ENCODE measurements at places on chromosomes 13 and 19. TPM values are rescaled to one million over a fixed set of nuclear protein-coding genes. Genes with fewer than 3 reads are reported as not detected.

RAP2A gene
- 15.1 TPM for total RNA-seq

DNA sequence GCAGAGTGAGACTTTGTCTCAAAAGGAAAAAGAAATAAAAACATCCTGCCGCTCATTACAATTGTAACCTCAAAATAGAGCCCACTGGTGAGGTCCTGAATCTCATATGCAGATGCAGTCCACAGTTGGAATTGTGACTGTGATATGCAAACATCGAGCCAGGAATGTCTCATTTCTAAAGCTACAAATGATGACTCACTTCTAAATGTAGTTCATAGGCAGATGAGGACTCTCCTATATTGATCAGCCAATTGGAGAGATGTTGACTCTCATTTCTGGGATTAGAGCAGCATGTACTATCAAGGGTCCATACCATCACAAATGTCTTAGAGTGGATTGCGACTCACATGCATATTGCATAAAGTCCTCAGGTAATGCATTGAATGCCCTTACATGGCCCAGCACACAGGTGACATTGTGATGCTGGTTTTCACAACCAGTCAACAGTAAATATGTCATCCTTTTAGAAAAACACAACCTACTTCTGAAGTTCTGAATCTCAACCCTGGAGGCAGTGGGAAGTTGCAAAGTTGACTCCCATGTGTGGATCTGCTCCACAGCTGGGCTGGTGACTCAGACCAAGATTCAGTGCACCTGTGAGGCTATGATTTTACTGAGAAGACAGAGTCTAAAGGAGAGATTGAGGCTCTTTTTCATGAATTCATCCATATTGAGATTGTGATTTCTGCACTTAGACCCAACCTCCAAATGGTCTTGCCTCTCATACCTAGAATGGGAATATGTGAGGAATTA is 16.9 kb upstream of the ZNF254 start:
- no peak for DNase-seq
- H3K4me3 ChIP-seq = no peak overlapping the region
- H3K27me3 ChIP-seq = no peaks in the 10 kb centered on the region
- no peaks in the 10 kb centered on the region for H3K4me1 ChIP-seq
- H3K27ac ChIP-seq = no peak overlapping the region

DNA sequence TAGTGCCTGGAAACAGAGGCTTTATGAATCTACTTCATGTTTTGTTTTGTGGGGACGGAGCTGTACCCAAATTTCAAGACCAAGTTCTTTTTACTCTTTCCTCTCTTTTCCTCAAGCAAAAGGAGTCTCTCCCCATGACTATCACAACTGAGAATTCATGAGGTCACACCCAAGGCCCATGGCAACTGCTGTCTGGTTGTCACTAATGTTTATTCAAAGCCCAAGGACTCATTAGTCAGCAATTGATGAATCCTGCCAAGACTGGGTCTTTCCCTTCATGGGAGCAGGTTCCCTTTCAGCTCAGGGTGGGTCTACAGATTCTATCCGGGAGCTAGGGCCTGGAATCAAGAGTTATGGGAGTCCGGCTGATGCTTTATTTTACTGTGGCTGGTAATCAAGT is 441.5 kb upstream of the PCDH20 start:
- H3K4me1 ChIP-seq = no peaks in the 10 kb centered on the region
- H3K36me3 ChIP-seq = no peaks in the 10 kb centered on the region
- H3K27me3 ChIP-seq = no peaks in the 10 kb centered on the region
- no peak overlapping the region for H3K4me3 ChIP-seq
- no peak overlapping the region for H3K27ac ChIP-seq

- H3K27ac ChIP-seq = no peak overlapping the region
- no peaks in the 10 kb centered on the region for H3K27me3 ChIP-seq
- no peak overlapping the region for H3K4me3 ChIP-seq
- no peak for DNase-seq
Measured at GRCh38 chr13:40993987-40994386, 25.1 kb downstream of the ELF1 start.

NLRP11 gene
- not detected for total RNA-seq

KL gene
- total RNA-seq = 1.2 TPM

- peak overlapping the region; percentile 43 for H3K4me3 ChIP-seq
- H3K4me1 ChIP-seq = peaks cover 50% of the 10 kb centered on the region
- peak overlapping the region; percentile 4 for H3K27ac ChIP-seq
- DNase-seq = no peak
Measured at GRCh38 chr13:107209824-107210722, 642.1 kb upstream of the ARGLU1 start.

ZNF229 gene
- 5.3 TPM for total RNA-seq

CYP4F2 gene
- not detected for total RNA-seq

DNA sequence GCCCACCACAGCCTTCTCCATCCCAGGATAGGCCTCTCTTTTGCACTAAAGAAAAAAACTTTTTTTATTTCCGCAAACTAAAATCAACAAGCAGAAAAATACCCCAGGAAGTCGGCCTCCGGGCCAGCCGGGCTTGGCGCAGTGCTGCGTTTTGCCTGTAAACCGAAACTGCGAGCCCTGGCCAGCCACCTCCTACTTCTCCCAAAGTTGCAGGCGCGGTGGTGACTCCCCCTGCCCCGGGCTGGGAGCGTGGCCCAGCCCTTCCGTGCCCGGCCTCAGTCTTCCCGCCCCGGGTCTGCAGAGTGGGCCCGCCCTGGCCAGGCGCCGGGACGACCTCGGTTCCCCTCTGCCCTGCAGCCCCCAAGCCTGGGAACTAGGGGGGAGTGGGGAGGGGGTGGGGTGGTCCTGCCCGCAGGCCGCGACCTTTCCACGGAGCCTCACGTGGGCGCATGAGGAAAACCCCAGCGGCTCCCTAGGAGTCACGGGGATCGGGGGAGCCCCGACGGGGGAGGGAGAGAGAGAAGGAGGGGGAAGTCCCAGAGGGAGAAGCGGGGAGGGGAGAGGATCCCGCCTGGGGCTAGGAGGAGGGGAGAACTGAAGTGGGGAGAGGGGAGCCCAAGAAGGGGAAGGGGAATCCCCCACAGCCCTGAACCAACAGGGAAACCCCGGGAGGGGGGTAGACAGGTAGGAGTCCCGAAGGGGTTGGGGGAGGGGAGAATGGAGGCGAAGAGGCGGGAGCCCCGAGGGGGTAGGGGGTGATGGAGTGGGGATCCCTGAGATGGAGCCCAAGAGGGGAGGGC is 3.0 kb downstream of the GADD45B start:
- peaks cover 51% of the 10 kb centered on the region for H3K4me1 ChIP-seq
- H3K27ac ChIP-seq = peak overlapping the region; percentile 95
- no peaks in the 10 kb centered on the region for H3K27me3 ChIP-seq

TNNI3 gene
- 7,701 TPM for total RNA-seq

DNA sequence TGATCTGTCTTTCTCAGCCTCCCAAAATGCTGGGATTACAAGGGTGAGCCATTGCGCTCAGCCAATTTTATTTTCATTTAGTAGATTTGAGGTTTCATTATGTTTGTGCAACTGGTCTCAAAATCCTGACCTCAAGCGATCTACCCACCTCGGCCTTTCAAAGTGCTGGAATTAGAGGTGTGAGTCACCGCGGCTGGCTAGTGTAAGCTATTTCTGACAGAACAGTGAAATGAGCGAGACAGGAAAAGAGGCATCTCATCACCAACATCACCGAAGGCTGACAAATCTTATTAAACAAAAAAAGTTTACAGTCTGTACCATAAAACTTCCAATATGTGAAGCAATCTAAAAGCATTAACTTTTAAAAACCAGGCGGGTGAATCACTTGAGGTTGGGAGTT is 12.2 kb upstream of the ZNF888 start:
- H3K4me3 ChIP-seq = no peak overlapping the region
- no peak overlapping the region for H3K27ac ChIP-seq
- no peaks in the 10 kb centered on the region for H3K27me3 ChIP-seq
- H3K36me3 ChIP-seq = no peaks in the 10 kb centered on the region
- H3K4me1 ChIP-seq = no peaks in the 10 kb centered on the region
- no peak for DNase-seq

CGB5 gene
- not detected for total RNA-seq

DNA sequence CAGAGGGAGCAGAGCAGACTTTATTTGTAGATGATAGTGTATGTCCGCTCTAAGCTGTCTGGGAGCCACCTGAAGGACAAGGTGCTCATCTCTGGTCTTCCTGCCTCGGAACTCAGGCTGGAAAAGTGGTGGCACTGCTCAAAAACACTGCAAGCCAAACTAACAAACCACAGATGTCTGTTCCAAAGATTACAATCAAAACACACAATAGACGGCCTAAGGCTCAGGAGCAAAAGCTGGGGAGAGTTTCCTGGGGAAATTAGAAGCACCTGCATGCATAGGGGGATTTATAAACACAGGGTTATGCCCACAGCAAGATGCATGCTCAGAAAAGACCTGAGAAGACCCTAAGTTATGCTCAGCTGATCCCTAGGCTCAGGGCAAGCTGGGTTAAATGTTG is 9.4 kb upstream of the EVI5L start:
- H3K27me3 ChIP-seq = peaks cover 53% of the 10 kb centered on the region
- no peak overlapping the region for H3K27ac ChIP-seq
- DNase-seq = no peak
- H3K4me3 ChIP-seq = no peak overlapping the region

- peak within 1 kb of the TSS; percentile 86 for H3K4me3 ChIP-seq
- no peaks in the 10 kb centered on the region for H3K27me3 ChIP-seq
- peak within 1 kb of the TSS; percentile 77 for H3K27ac ChIP-seq
- peaks cover 33% of the 10 kb centered on the region for H3K4me1 ChIP-seq
- no peak for DNase-seq
Measured at GRCh38 chr19:35901854-35902661, at the start of gene HCST. TSS of gene HCST (plus strand) at chr19:35902529. CDS start at chr19:35902594, 65 bp downstream.

ERICH6B gene
- not detected for total RNA-seq

DNA sequence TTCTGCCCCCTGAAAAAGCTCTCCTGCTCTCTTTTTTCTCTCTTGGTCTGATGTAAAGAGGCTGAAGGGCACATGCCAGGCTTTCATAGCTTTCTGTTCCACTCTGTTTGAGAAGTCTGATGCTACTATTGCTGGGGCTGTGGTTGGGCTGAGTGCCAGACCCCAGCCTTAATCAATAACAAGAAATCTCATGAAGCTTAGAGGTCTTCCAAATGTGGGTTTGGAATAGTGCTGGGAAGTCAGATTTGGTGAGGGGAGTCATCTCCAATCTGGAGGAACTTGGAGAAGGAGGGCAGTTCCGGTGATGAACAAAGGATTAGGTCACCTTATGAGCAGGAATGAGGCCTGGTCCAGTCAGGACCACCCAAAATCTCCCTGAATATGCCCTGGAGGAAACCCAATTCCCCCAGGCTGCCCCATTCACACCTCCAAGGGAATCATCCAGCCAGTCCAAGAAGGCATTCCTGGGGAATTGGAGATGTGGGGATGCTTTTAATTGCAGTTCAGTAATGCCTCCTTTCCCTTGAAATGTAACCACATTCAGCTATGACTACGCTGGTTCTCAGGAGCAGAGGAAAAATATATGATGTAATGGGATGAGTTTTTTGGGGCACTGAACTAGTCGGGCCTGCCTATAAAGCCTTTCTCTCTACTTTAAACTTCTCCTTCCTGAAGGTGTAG is 102.0 kb downstream of the STARD13 start:
- H3K4me1 ChIP-seq = peaks cover 99% of the 10 kb centered on the region
- H3K27ac ChIP-seq = no peak overlapping the region
- peaks cover 5% of the 10 kb centered on the region for H3K36me3 ChIP-seq

DNA sequence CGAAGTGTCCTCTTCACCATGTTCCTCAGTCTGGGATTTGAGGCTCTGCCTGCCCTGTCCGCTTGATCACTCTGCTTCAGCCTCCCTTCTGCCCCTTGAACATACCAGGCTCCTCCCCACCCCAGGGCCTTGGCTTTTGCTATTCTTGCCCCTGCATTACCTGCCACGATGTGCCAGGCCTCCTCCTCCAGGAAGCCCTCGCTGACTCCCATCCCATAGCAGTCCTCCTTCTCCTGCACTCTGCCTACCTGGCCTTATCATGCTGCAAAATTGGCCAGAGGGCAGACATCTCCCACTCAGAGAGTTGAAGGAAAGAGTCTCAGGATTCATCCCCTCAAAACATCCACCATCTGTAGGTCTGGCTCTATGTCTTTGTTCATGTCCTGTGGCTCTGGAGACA is 2.2 kb downstream of the YJEFN3 start:
- peaks cover 38% of the 10 kb centered on the region for H3K4me1 ChIP-seq
- DNase-seq = no peak
- no peak overlapping the region for H3K4me3 ChIP-seq
- no peaks in the 10 kb centered on the region for H3K27me3 ChIP-seq
- H3K27ac ChIP-seq = no peak overlapping the region

GRCh38 chr19:30167206-30167868 is 204.8 kb upstream of the ZNF536 start:
- H3K4me1 ChIP-seq = peaks cover 3% of the 10 kb centered on the region
- DNase-seq = no peak
- no peak overlapping the region for H3K4me3 ChIP-seq
- H3K27ac ChIP-seq = no peak overlapping the region
- no peaks in the 10 kb centered on the region for H3K36me3 ChIP-seq
- peaks cover 20% of the 10 kb centered on the region for H3K27me3 ChIP-seq

SIGLEC10 gene
- 0.38 TPM for total RNA-seq

GRCh38 chr13:93286047-93286446 is 59.4 kb downstream of the GPC6 start:
- DNase-seq = no peak
- H3K27me3 ChIP-seq = no peaks in the 10 kb centered on the region
- no peaks in the 10 kb centered on the region for H3K4me1 ChIP-seq
- no peaks in the 10 kb centered on the region for H3K36me3 ChIP-seq
- H3K27ac ChIP-seq = no peak overlapping the region
- H3K4me3 ChIP-seq = no peak overlapping the region

GRCh38 chr19:39398297-39398864 is 7.2 kb downstream of the MED29 start:
- H3K4me1 ChIP-seq = peaks cover 47% of the 10 kb centered on the region
- DNase-seq = peak; percentile 77
- H3K36me3 ChIP-seq = peaks cover 27% of the 10 kb centered on the region
- peak overlapping the region; percentile 88 for H3K27ac ChIP-seq
- peak overlapping the region; percentile 14 for H3K4me3 ChIP-seq

DNA sequence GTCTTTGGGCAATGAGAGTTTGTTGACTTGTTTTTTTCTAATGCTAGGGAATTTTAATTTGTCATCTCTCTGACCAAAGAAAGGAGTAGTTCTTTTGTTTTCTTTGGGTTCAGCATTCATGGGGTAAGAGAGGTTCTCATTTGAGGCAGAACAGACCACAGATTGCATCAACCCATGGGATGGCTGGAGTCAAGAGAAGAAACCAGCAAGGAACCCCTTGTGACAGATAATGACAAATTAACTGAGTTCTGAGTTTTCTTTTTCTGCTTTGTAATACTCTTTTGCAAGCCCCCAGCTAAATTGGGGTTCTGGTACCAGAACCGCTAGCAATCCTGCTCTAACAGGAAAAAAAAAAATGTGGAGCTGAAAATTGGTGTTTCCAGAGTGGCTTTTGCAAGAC is 864.1 kb downstream of the DIAPH3 start:
- no peaks in the 10 kb centered on the region for H3K36me3 ChIP-seq
- H3K4me1 ChIP-seq = no peaks in the 10 kb centered on the region
- no peak for DNase-seq
- no peak overlapping the region for H3K27ac ChIP-seq

DNA sequence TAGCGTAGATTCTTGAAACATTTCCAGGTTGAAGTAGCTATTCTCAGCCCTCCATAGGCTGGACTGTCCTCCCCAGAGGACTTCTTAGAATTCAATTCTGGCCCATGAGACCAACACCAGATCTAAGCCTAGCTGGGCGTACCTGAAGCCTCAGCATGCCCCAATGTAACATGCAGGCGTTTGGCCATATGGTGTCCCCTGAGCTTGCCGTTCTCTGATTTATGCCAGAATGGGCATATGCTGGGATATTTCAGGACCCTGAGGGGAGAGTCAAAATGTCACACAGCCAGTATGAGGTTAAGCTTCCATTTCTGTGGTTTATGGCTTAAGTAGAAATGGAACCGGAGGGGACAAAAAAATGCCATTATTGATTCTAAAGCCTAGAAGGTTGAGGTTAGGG is 317.7 kb upstream of the OBI1 start:
- H3K27me3 ChIP-seq = peaks cover 19% of the 10 kb centered on the region
- DNase-seq = no peak
- H3K4me3 ChIP-seq = no peak overlapping the region
- H3K27ac ChIP-seq = no peak overlapping the region

Data from left ventricle myocardium inferior (tissue), 1 donor.